ENCODE measurements at places on chromosomes 1 and 21.
A peak's percentile ranks its signal among the peaks of the same experiment; 100 is the strongest.

- DNase-seq = no peak
Measured at GRCh38 chr1:6044481-6045109, 1.1 kb upstream of the KCNAB2 start.

GRCh38 chr1:167304165-167304564, 83.5 kb downstream of the POU2F1 start:
- no peak for DNase-seq

GRCh38 chr1:204286831-204287421, 72.8 kb downstream of the PLEKHA6 start:
- no peak for DNase-seq

DNA sequence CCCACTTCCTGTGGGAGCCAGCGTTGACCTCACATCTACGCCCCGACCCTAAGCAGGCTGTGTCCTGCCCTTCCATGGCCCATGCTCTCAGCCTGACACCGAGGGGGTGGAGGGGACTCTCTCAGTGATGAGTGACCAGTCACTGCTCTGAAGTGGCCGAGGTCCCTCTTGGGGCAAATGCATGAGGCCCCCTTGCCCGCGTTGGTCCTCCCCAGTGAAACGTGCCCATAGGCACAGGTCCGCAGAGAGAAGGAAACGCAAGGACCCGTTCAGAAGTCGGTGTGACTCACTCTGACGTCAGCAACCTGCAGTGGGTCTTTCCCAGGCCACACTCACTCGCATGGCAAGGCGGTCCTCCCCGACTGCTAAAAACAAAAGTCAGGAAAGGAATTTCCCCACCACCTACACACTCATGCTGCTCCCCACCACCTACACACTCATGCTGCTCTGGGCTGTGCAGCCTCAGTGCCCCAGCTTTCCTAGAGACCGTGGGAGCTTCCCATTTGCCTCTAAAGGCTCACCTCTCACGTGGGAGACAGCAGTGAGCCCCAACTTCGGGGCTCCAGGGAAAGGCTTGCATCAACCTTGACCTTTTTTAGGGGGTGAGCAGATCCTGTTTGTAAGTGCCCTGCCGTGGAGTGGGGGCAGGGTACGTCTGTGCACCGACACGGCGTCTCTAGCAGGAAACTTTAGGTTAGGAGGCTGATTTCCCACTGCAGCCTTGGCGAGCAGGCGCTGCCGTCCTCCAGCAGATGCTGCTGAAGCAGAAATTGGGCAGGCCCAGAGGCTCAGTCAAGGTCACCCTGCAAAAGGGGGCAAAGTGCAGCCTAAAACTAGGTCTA, 11.4 kb downstream of the UBASH3A start:
- peak; percentile 85 for DNase-seq

GRCh38 chr1:19922015-19922688, 1.3 kb downstream of the PLA2G2E start:
- DNase-seq = no peak

DNA sequence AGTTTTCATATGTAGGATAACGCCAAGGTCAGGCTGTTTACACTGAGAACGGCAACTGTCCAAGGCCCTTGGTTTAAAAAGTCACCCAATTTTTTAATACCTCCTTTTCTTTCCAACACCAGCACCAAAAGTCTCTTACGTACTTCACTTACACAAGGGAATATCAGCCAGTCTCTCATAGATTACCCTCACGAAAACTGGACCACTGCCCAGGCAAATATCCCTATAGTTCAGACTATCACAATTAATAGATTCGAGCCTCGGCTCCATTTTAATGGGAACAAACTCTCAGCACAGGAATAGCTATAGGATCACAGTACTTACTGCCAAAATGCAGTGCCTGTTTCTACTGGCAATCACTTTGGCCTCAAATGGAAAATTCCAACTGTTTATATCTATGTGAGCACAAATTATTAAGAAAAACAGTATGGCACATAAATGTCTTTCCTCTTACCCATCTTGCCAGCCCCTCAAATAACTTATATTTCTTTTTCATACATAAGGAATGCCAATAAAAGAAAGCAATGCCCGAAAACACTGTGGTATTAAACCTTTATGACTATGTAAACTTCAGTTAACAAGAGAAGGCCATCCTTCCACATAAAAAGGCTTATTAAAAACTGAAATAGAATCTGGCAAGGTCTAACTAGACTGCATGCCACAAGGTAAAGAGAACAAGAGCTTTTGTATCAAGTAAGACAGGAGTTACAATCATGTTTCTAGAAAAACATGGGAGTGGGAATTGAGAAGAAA, 97.8 kb downstream of the SLC45A1 start:
- DNase-seq = no peak

DNA sequence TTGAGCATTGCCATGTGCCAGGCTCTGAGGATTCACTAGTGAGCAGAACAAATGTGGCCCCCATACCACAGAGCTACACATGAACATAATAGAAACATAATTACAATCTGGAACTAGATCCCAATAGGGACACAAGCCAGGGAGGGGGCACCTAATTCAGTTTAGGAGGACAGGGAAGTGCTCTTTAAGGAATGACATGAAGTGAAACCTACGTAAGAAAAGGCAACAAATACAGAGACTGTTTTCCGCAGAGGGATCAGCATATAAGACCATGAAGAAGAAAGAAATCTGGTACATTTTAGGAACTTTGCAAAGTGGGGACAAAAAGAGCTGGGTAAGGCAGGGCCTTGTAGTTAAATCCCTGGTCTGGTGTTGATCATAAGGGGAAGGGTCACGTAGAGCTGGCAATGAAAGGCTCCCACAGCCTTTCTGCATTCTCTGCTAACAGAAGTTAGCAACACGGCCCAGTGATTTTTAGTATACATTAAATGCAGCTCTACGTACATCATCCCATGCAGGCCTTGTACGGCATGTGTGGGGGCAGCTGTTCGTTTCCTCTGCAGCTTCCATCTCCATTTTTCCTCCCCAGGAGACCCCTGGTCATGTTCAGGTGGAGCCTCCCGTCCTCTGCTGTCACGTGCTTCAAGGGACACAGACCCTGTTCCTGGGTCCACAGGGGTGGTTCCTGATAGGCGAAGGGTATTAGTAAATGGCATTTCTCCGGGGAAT, 26.8 kb upstream of the SLC30A1 start:
- DNase-seq = no peak

Data from stimulated activated CD8-positive, alpha-beta memory T cell treated with anti-CD3 and anti-CD28 coated beads, Interleukin-4, amount 100 ng/mL, for 24 hours (primary cell).